Stimulated activated CD4-positive, alpha-beta T cell treated with anti-CD3 and anti-CD28 coated beads, Interleukin-1b, Interleukin-23, amount 100 ng/mL, for 1 hour (primary cell): ENCODE measurements at places on chromosomes 1 and 21.

DNA sequence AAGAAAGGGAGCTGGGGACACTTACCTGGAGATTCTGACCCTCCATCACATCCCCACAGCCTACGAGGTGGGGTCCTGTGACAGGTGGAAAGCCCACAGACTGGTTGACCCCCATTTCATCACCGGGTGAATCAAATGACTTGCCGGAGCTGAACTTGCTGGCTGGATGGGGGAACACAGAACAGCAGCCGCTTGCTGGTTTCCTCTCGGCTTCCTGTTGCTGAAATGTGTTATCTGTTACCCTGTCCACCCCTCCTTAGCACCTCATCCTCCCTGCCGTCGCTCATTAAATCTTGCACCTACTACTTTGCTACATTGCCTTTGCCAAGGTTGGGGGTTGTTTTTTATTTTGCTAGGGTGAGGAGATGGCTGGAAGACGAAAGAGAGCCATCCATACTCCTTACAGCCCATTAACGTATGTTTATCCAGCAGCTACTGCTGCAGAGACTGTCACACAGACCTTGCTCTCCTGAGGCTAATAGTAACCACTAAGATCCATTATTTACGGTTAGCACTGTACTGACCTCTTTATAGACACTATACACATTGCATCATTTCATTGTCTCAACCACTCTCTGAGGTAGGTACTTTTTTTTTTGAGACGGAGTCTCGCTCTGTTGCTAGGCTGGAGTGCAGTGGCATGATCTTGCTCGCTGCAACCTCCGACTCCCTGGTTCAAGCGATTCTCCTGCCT is 7.0 kb downstream of the PAFAH2 start:
- no peak for DNase-seq

DNA sequence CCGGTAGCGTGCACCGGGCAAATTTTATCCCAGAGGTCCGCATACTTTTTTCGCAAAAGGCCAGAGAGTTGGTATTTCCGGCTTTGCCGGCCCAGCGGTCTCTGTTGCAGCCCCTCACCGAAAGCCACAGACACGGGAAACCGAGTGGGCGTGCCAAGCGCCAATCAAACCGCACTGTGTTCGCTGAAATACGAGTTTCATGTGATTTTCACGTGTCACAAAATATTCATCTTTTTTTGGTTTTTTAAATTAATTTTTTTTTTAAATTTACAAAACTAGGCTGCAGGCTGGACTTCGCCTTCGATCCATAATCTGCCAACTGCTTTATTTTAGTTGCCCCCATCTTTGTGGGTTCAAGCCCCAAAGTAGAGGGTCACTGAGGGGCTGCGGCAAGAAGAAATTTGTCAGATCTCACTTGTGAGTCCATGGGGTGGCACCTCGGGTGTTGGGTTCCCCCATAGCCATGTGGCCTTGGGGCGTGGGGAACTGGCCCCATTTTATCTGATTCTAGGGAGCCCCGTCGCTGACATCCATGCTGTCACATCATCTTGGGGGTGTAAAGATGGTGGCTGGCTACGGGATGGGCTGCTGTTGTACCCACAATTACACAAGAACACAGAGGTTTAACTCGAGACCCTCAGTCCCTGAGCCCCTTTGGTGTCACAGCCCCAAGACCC is 20.8 kb downstream of the SLC45A1 start:
- no peak for DNase-seq

- DNase-seq, result no peak
These were observed 6.9 kb upstream of the BCL9 start for GRCh38 chr1:147534386-147534785.

DNA sequence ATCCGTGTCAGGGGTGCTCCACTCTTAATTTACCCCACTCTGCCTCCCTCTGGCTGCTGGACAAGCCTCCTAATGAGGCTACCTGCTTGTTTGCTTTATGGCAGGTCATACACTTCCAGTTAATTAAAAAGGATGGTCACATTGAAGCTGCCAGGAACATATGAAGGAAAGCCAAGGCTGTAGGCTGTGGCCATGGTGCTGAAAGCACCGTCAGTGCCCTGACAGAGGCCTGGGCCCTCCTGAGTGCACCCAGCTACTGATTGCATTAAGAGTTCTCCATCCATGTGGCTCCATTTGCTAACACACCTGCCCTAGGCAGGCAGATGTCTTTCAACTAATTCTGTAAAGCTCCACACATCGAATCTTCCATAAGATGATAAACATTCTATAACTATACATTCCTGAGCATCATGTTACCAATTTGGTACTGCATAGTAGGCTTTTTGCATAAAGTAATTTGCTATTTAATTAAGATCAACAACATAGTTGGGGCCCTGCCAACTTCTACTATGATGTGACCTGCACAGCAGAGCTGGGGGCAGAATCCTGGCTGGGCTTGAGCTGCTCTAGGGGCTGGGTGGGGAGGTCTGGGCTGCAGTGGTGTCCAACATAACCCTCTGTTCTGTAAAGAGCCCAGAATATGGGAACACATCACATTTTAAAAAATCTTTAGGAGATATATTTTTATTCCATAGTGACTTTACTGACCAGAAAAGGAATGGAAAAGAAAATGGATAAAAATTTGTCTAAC is 224.8 kb downstream of the SIPA1L2 start:
- no peak for DNase-seq

DNA sequence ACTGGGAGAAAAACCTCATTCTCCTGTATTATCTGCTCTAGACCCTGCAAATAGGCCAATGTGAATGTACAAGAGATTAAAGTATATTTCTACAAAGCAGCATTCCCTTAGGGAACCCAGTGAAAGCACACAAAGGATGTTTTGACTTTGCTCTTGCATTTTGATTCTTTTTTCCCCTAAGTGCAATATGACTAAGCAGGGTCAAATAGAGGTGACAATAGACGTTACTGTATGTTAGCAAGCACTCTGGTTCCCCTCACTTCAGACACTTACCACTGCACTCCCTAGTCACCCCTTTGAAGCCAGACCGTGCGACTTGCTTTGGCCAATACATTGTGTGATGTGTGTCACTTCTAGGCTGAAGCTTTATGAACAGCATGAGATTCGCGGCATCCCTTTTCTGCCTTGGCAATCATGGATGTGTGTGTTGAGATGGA is 209.7 kb downstream of the RHOU start:
- no peak for DNase-seq

- DNase-seq, result no peak
These were observed 167.1 kb upstream of the PLD5 start for GRCh38 chr1:242691610-242691945.
